Stromal cell of bone marrow (primary cell): ENCODE measurements at places on chromosomes 12 and 14.

DNA sequence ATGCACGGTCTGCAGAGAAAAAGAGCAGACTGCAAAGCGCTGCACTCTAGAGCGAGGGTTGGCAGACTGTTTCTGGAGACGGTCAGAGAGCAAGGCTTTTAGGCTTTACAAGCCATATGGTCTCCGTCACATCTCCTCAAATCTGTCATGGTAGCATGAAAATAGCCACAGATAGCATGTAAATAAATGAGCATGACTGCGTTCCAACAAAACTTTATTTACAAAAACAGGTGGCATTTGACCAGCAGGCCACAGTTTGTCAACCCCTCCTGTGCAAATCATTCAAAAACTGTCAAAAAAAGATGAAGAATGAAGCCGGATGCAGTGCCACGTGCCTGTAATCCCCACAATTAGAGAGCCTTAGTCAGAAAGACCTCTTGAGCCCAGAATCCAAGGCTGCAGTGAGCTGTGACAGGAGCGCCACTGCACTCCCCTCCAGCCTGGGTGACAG is 18.9 kb downstream of the SYNE3 start:
- no peak for DNase-seq

DNA sequence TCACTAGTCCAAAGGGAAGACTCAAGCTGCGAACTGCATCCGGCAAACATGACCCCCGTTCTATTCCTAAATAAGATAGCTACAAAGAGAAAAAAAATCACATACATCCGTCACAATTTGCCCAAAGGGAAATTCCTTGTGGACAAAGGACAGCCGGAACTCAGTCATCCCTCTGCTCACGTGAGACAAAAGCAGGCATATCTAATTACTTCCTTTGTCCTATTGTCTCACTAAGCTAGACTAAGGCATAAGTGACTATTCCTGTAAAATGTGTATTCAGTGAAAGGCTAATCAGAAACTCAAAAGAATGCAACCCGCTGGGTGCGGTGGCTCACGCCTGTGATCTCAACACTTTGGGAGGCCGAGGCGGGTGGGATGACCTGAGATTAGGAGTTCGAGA is 27.2 kb upstream of the NINJ2 start:
- DNase-seq: no peak

- DNase-seq: no peak
These were observed 155.2 kb downstream of the TGFB3 start for GRCh38 chr14:75826599-75826998.

GRCh38 chr14:73189651-73190050 is 47.7 kb upstream of the PAPLN start:
- no peak for DNase-seq

GRCh38 chr12:19576506-19577280 is 137.4 kb downstream of the AEBP2 start:
- DNase-seq: no peak

DNA sequence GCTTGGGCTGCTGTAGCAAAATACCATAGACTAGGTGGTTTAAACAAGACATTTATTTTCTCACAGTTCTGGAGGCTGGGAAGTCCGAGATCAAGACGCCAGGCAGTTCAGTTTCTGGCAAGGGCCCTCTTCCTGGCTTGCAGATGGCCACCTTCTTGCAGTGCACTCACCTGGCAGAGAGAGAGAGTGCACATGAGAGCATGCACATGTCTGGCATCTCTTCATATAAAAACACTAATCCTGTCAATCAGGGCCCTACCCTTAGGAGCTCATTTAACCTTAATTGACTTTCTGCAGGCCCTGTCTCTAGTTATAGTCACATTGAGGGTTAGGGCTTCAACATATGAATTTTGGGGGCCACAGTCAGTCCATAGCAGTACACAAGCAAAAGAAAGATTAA is 12.4 kb upstream of the EVL start:
- no peak for DNase-seq

DNA sequence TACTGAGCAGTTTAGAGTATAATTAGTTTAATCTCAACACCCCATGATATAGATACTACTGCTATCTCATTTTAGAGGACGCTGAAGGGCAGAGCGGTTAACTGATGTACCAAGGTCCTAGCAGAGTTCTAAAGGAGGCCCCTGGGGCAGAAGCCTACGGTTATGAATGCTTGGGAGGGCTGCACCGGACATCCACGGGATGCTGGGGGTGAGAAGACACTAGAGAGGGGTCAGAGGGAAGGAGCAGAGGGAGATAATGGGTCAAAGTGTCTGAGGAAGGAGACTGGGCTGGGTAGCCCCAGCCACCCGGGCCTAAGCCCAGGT is 1.6 kb upstream of the ACTR6 start:
- no peak for DNase-seq

DNA sequence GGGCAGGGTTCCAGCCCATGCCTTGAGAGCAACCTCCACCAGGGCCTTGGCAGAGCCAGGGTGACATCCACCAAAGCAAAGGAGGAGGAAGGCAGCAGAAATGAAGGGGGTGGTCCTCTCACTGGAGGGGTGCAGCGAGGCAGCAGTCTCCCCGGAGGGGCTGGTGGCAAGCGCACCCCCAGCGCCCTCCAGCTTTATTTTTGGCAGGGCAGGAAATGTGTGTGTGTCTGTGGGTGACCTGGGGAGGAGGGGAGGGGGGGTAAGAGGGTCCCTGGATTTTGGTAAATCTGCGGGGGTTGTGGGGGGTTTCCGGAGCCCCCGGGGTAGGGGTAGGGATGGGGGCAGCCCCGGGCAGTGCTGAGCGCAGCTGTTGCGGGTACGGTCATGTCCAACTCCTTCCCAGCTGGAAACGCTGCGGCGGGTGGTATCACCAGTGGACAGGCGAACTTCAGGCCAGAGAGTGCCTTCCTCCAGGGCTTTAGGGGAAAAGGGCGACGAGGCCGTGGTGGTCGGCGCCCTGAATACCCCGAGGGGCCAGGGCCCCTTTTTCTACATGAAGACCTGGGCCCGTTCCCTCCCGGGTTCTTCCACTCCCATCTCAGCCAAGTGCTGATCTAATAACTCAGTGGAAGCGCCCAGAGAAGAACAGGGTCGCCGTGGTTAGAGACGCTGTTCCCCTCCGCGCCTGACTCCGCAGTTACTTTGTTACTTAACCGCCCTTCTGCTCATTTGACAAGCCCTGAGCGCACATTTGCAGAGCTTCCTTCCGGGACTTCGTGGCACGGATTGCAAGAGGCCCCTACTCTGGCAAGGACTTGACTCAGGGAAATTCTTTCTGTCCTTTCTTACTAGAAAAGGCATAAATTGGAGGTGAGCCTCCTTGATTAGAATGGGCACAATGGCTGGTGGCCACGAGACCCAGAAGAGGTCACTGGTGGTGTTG is 55.2 kb downstream of the FOS start:
- DNase-seq: no peak

- no peak for DNase-seq
These were observed 42.5 kb upstream of the C14orf180 start for GRCh38 chr14:104536942-104537612.

DNA sequence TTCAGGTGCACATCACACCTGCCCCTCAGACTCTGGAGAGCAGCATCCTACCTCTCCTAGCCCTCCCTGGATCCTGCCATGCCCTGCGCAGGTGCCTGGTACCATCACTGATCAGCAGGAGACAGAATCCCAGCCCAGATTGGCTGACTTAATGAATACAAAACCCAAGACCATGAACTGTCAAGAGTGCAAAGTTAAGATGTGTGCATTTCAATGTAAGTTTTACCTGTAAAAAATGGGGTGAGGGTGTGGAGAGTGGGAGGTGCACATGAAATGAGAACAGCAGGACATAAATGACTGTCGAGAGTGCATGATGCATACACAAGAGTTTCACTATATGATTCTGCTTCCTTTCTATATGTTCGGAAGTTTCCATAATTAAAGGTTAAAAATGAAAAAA is 57.9 kb upstream of the GPR68 start:
- DNase-seq: no peak
